ENCODE measurements at places on chromosomes 13 and 19. TPM values are rescaled to one million over a fixed set of nuclear protein-coding genes. Genes with fewer than 3 reads are reported as not detected.

- DNase-seq: no peak
These were observed 15.0 kb upstream of the UBAC2 start for GRCh38 chr13:99185606-99186005.

The ZNF493 gene
- 19.5 TPM for polyA plus RNA-seq

The PDX1 gene
- not detected for polyA plus RNA-seq

DNA sequence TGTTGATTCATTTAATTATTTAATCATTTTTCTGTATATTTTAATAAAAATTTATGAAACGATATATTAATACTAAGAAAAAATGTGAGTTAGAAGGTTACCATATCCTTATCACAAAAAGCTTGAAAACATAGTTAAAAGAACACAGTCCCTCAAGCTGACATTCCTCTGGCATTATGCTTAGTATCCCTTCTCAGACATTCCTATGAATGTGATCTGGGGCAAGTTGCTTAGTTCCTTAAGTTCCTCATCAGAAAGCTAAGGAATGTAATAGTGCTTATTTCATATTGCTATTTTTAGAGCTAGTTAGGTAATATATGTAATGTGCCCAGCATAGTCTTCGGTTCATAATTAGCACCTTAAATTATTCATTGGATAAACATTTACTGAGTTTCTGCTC is 122.8 kb downstream of the MTUS2 start:
- no peak for DNase-seq

The TEKTIP1 gene
- polyA plus RNA-seq: 4.3 TPM

The SIGLEC8 gene
- polyA plus RNA-seq: not detected

DNA sequence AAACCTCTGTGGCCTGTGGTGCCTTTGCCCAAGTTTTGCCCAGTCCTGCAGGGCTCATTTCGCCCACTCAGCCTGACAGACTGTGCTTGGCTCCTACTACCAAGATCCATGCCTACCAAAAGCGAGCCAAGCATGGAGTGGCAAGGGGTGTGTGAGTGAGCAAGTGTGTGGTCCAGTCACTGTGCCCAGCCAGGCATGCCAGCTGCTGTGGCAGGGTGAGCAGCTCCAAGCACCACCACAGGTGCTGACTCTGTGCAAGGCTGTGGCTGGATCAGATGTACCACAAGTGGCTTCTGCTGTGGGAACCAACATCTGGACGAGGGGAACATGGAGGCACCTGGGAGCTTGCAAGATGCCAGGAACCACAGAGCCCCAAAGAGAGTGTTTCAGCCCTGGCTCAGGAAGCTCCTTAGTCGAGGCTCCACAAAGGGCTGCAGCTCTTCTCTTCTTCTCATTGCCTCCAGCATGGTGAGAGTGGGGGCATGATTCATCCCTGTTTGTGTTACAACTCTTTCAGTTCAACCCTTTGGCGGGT is 1564.2 kb upstream of the MIR17HG start:
- no peak for DNase-seq

DNA sequence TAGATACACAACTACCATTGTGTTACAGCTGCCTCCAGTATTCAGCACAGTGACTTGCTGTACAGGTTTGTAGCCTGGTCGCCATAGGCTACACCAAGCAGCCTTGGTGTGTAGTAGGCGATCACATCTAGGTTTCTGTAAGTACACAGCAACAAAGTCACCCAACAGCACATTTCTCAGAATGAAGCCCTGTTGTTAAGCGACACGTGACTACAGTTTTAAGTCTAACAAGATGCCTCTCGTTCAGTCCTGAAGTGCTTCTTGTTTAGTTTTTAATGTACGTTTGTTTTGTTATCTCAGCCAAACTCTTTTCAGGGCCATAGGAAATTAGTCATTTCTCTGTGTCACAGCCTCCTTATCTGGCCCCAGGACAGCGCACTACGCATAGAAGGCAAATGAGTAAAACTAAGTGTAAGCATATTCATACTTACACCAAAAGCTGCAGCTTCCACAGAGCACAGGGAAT is 50.0 kb upstream of the GPR183 start:
- no peak for DNase-seq

DNA sequence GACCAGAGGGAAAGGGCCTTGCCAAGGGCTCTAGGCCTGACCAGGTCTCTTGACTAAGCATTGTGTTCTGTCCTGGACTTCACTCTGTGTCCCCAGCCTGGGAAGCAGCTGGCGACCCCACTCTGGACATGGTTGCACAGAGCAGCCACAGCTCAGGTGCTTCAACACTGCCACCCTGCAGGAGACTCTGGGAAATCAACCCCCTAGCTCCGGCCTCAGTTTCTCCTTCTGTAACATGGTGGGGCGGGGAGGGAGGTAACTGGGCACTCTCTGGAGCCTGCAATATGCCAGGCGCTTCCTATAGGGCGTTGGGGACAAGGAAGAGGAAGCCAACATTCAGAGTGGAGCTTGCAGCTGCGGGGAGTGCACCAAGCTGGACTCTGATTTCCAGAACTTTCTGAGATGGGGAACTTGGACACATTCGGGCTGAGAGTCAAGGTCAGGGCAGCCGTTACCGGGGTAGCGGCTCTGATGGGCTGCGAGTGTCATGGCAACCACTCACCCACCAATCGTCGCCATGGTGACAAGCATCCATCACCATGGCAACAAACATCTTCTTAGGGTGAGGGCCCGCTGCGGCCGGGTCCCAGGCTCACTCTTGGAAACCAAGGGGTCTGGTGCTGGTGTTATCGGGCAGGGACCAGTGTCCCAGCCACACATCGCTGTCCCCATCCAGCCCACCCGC is 12.8 kb downstream of the F2RL3 start:
- no peak for DNase-seq

GRCh38 chr19:55454787-55455243 is 6.6 kb downstream of the ISOC2 start:
- no peak for DNase-seq

DNA sequence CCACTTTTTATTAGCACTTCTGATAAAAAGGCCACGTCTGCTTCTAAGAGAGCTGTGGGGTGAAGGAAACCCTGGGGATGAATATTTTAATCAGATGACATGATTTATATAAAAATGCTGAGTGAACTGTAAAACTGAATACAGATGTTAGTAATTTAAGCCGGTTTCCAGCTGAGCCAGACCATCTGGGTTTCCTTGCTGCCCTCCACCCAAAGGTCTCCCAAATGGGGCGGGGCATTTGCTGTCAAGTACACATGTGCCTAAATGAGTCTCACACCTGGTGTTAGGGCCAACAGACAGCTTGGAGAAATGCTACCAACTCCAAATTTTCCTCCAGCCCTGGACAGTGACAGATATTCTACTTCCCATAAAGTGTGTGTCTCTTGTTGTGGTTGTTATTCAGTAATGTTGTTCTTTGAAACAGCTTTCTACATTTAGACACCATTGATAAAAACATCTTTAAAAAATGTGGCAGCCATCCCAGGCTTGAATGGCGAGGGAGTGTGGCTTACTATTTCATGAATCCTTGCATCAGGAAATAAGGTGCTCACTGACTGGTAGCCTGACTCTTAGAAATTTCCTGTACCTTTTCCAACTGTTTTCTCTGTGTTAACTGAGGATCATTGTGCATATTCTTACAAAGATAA is 350.4 kb downstream of the MTUS2 start:
- DNase-seq: no peak

DNA sequence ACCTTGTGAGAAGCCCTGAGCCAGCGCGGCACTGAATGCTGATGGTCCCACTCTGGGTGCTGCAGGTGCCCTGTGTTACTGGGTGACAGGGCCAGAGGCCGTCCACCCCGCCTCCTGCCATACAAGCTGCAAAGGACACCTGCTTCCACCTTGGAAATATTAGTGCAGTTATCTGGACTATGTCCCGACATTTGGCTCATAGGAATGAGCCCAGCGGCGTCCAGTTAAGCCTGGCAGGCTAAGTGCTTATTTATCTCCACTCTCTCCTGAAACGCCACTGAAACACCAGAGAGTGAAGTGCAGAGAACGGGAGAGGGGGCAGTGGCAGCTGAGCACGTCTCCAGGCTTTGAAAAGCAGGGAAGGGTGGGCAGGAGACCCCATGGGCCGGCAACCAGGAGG is 145.8 kb downstream of the KDM4B start:
- DNase-seq: no peak

- no peak for DNase-seq
These were observed 1256.4 kb downstream of the DIAPH3 start for GRCh38 chr13:58907347-58907746.

- DNase-seq: no peak
These were observed 71.2 kb downstream of the HS6ST3 start for GRCh38 chr13:96161141-96161540.

The CYP2F1 gene
- polyA plus RNA-seq: not detected

DNA sequence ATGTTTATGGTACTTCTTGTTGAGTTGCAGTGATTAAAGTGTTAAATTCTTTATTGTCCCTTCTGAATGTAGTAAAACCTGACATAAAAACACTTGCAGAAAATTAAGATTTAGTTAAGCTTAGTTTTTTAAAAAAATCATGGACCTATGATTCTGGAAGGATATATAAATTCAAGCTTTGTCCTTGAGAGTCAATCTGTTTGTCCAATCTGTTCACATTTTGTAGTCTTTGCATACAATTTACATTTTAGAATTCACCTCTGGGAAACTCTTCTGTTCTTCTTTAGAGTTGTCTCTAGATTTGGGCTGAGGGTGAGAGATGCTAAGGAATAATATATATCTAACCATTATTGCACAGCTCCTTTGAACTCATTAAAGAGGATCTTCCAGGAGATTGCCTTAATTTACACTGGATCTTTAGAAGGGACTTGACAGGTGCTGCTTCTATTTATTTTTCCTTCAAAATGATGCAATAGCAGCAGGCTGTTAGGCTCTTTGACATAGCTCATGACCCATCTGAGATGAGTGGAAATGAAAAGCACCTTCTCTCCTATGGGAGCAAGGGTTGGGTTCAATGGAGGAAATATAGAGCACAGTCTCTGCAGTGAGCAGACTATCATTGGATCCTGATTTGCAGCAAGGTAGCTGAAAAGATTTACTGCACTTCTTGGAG is 433.9 kb downstream of the GPC6 start:
- DNase-seq: no peak

The KLK11 gene
- polyA plus RNA-seq: 0.24 TPM

- no peak for DNase-seq
These were observed 490.0 kb downstream of the PCDH20 start for GRCh38 chr13:60925686-60926085.

The ELSPBP1 gene
- 0.76 TPM for polyA plus RNA-seq

DNA sequence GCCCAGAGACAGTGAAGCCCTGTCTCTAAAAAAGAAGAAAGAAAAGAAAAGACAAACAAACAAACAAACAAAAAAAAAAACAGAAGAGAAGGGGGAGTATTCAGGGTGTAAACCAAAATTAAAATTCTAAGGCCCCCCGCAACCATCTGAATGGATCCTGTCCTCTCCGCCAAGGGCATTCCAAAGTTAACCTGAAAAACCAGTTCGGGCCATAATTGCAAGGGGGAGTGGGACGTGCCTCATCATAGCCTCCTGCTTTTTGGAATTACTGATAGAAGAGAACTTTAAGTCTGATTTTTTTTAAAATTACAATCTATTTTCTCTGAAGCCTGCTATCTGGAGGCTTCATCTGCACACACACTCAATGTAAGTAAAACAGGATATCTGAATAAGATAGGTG is 5.7 kb upstream of the IFNL2 start:
- no peak for DNase-seq

GRCh38 chr13:87570669-87571068 is 100.5 kb upstream of the SLITRK5 start:
- no peak for DNase-seq

The RHPN2 gene
- 18.4 TPM for polyA plus RNA-seq

DNA sequence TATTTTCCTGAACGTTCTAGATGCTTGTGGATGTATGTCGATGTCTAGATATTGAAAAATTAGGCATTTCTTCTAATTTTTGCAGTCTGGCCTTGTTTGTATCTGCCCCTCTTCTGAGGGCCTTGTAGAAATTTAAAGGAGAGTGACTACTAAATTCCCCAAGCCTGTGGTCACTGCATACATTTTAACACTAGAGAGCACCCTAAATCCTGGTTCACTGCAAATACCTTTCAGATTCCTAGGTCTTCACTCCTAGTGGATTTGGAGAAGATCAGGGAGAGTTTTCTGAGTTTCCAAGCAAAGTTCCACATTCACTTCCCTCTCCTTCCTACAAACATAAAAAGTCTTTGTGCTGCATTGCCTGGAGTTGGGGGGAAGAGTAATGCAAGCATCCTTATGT is 1272.5 kb downstream of the OLFM4 start:
- DNase-seq: no peak

GRCh38 chr13:58461217-58461616 is 829.7 kb downstream of the PCDH17 start:
- DNase-seq: no peak

DNA sequence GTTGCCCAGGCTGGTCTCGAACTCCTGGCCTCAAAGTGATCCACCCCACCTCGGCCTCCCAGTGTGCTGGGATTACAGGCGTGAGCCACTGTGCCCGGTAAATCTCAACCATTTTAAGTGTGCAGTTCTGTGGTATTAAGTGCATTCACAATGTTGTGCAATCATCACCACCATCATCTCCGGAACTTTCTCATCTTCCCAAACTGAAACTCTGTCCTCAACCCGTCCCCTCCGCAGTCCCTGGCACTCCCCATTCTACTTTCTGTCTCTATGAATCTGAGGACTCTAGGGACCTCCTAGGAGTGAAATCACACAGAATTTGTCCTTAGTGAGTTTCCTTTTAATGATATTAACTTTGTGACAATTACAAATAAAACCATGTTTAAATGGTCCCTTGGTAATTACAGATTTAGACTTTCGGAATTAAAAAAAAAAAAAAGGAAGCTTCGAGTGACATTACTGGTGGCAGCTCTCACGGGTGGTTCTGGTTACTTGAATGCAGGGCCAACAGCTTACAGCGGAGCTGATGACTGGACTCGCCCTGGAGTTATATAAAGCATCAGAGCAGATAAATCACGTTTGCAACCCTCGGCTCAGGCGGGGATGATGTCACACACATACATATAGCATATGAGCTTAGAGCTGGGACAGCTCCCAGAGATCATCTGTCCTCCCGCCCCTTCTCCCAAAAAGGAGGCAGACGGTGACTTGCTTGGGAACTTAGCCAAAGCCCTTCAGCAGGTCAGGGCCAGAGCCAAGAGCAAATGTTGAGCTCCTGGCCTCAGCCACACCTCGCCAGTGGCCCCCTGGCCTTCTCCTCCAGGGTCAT is 89.8 kb downstream of the ZNF557 start:
- no peak for DNase-seq

- DNase-seq: no peak
These were observed 531.7 kb downstream of the SLITRK1 start for GRCh38 chr13:83350569-83350968.

All from right renal cortex interstitium (tissue), 3 donors.